SK-N-MC (cell line): ENCODE measurements at places on chromosomes 5 and 9.

- DNase-seq = peak; percentile 62
These were observed 9.9 kb downstream of the MLANA start for GRCh38 chr9:5900622-5901021.

- no peak for DNase-seq
These were observed 30.8 kb downstream of the NAA35 start for GRCh38 chr9:85971731-85972130.

DNA sequence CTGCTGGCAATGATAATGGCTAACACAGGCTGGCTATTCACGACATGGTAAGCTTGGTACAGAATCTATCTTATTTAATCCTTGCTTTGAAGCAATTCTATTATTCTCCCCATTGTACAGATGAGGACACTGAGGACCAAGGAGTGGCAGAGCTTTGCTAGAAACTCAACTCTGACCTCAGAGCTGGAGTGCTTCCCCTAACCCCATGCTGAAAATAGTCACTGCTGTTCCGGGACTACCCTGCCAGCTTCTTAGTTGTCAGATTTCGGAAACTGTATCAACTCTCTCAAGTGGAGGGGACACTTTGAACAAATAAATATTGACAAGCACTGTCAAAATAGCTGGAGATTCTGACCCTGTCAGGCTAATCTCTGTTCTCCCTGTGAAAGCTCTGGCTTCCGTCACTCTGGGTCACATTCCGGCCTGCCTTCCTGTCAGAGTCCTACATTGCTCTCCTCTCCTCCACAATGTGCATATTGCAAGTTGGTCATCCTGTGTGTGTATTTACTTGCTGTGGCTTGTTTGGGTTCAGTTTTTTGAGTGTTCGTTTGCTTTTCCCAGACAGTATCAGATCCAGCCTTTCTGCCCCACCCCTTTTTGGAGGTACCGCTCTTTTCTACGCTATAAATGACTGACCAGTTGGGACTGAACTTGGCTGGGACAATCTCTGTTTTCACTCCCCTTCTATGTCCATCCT, 134.3 kb upstream of the MAP1B start:
- DNase-seq = no peak

GRCh38 chr5:83255268-83255667, 177.9 kb downstream of the XRCC4 start:
- no peak for DNase-seq

GRCh38 chr9:2662496-2662895, 40.9 kb downstream of the VLDLR start:
- DNase-seq = no peak

- DNase-seq = no peak
These were observed 332.4 kb downstream of the EFNA5 start for GRCh38 chr5:107338335-107338734.

GRCh38 chr9:16811987-16812685, 58.3 kb downstream of the BNC2 start:
- DNase-seq = no peak

DNA sequence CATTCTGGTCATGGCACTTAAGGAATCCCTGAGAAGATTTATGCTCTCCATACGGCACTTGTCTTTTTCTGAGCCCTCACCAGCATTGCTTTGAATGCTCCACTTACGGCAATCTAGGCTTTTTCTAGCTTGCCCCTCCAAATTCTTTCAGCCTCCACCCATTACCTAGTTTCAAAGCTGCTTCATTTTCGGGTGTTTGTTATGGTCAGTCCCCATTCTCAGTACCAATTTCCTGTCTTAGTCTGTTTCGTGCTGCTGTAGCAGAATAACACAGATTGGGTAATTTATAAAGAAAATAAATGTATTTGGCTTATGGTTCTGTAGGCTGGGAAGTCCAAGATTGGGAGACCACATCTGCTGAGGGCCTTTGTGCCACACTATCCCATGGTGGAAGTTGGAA, 42.0 kb downstream of the ARHGEF28 start:
- no peak for DNase-seq

DNA sequence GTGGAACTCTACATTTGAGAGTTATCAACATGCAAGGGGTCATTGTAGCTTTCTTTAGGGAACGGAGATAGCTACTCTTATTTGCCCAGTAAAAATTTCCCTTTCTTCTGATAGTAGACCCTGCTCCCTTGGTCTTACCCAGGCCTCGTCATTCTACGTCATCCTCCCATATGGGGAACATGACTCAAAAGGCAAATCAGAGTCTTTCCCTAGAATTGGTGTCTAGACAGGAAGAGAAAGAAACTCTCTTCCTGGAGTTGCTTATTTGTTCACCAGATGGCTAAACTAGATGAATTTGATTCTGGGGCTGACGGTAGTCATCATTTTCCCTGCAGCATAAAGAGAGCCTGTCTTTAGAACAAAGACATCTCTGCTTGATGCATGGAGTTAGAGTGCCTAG, 12.2 kb upstream of the SLC38A9 start:
- no peak for DNase-seq

- DNase-seq = peak; percentile 93
These were observed 1082.9 kb upstream of the CDH18 start for GRCh38 chr5:21070858-21071257.

- DNase-seq = no peak
These were observed 61.3 kb upstream of the LRRTM2 start for GRCh38 chr5:138936225-138936967.

- no peak for DNase-seq
These were observed 13.2 kb upstream of the AQP7 start for GRCh38 chr9:33415501-33416038.

GRCh38 chr9:90342607-90343006, 300.0 kb downstream of the DIRAS2 start:
- DNase-seq = no peak

DNA sequence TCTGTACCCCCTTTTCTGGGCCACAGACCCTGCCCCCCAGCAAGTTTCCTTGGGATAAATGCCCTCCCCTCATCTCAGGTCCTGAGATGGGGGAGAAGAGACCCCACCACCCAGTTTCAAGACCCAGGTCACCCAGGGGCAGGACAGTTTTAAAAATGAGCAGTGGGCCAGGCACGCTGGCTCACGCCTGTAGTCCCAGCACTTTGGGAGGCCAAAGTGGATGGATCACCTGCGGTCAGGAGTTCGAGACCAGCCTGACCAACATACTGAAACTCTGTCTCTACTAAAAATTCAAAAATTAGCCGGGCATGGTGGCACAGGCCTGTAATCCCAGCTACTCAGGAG, 6.1 kb downstream of the PTGES2 start:
- DNase-seq = no peak

DNA sequence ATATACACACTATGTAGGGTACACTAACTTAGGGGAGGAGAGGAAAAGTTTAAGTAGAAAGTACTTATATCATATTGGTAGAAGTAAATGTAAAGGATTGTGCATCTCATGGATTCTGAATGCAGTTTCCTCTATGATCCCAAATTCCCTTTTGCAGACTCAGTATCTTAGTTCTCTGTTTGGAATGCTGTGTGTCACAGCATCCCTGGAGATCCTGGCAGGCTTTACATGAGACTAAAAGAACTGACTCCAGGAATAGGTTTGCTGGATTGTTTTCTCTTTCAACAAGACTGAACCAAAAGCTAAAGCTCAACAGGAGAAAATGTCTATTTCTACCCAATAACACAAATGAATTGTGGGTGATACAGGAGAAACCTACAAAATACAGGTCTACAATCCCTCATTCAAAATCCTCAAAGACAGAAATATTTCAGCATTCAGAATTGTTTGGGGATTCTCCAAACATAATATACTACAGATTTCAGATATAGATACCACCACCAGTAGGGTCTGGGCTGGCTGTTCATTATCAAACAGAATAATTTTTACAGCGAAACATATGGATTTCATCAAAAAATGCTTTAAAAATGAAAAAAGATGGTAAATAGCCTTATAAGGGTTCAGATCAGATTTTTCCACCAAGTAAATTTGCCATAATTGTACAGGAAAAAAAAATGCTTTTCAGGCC, 324.7 kb upstream of the GRAMD2B start:
- DNase-seq = no peak

GRCh38 chr9:14066831-14067230, 247.1 kb downstream of the NFIB start:
- DNase-seq = no peak

GRCh38 chr5:104540448-104540847, 977.9 kb upstream of the NUDT12 start:
- DNase-seq = peak; percentile 60

DNA sequence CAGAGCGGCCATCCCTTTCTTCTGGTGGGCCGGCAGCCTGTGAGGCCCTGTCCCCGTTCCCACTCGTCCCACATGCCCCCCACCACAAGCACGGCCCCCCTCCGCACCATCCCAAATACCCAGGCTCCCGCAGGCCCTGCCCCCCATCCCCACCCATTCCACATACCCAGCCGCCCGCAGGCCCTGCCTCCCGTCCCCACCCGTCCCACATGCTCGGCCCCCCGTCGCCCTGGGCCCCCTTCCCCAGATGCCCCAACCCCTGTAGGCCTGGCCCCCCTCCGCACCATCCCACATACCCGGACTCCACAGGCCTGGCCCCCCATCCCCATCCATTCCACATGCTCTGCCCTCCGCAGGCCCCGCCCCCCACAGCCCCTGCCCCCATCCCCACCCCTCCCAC, 11.5 kb downstream of the SLC6A19 start:
- DNase-seq = no peak

GRCh38 chr5:31347552-31347905, 154.0 kb downstream of the CDH6 start:
- DNase-seq = no peak

GRCh38 chr9:35923927-35924763, 14.9 kb downstream of the SPAAR start:
- no peak for DNase-seq

DNA sequence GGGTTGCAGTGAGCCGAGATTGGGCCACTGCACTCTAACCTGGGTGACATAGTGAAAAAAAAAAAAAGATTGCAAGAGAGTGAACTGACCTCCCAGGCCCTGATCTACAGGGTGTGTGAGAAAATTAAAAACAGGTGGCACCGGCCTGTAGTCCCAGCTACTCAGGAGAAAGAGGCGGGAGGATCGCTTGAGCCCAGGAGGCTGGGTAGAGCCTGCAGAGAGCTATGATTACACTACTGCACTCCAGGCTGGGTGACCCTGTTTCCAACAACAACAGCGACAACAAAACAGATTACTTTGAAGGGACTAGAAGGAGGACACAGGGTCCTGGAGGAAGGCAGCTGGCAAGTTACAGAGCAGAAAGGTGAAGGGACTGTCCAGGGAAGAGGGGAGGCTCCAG, 42.2 kb upstream of the FABP6 start:
- no peak for DNase-seq

DNA sequence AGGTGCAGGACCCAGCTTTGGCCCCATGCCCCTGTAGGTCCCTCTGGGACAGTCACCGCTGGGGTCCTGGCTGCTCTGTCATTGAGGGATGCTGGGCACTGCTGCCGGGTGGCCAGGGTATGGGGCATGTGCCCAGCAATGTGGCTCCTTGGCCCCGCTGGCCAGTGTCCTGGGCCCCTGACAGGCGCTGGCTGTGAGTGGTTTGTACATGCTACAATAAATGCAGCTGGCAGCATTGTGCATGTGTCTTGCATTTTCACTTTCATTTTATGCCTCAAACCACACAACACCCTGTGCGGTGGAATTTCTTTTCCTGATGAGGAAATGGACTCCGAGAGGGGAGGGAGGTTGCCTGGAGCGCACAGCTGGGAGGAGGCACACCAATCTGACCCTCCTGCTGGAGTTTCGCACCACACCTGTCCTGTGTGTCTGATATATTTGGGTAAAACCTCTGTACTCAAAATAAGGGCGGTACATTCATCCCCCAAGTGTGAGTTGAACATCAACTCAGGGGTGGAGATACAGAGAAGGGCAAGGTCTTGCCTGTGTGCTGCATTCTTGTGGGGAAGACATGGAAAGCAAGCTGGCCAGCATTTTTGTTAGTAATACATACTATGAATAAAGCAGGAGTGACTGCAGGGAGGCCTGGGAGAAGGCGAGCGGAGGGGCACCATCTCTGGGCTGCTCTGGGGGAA, 11.7 kb downstream of the TSPAN17 start:
- DNase-seq = no peak

GRCh38 chr5:88888291-88888690, 5.3 kb upstream of the MEF2C start:
- DNase-seq = no peak

GRCh38 chr9:70402213-70402612, 12.2 kb downstream of the KLF9 start:
- no peak for DNase-seq

DNA sequence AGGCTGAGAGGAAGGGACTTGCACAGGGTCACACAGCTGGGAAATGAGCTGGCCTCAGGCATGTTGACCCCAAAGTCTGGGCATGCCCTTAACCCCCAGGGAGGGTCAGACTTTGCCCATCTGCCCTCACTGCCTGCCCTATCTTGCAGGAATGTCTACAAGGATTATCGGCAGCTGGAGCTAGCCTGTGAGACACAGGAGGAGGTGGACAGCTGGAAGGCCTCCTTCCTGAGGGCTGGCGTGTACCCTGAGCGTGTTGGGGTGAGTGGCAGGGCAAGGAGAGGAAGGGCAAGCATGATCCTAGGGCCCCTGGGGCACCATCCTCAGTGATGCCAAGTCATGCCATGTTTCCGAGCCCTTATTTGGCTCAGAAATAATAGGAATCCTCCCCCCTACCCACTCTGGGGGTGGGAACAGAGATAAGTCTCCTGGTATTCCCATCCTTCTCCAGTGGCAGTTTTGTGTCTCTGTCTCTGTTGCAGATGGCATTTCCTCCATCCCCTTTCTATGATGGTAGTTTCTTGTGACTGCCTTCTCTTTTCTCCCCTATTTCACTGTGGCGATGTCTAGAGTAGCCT, 28.5 kb downstream of the GOLGA2 start:
- no peak for DNase-seq

DNA sequence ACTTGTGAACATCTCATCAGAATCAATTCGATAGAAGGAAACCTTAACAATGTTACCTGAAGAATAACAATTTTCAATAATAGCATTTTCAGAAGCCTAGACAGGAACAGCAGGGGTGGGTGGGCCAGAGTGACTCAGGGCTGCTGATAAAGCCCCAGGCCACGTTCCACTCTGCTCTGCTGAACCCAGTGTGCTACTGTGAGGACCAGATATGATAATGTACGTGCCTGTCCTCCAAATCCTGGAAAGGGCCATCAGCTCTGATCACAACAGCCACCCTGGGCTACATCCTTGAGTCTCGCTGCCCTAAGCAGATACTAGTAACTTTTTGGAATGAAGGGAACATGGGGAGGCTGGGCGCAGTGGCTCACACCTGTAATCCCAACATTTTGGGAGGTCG, 91.3 kb downstream of the PRRT1B start:
- DNase-seq = no peak

- DNase-seq = no peak
These were observed 932 bp downstream of the SLC12A2 start for GRCh38 chr5:128084228-128085167.

- DNase-seq = no peak
These were observed 12.7 kb upstream of the SLC25A48 start for GRCh38 chr5:135821802-135822201.

- no peak for DNase-seq
These were observed 797.3 kb upstream of the ACO1 start for GRCh38 chr9:31587146-31587545.

GRCh38 chr5:160289721-160290120, 22.6 kb downstream of the CCNJL start:
- no peak for DNase-seq

- DNase-seq = no peak
These were observed 18.3 kb upstream of the ORM1 start for GRCh38 chr9:114304416-114305188.

- no peak for DNase-seq
These were observed 281.4 kb downstream of the CWC27 start for GRCh38 chr5:65050140-65050539.
